ENCODE measurements at places on chromosomes 7 and 10.

GRCh38 chr7:16136896-16137295, 284.4 kb downstream of the CRPPA start:
- DNase-seq, result no peak

DNA sequence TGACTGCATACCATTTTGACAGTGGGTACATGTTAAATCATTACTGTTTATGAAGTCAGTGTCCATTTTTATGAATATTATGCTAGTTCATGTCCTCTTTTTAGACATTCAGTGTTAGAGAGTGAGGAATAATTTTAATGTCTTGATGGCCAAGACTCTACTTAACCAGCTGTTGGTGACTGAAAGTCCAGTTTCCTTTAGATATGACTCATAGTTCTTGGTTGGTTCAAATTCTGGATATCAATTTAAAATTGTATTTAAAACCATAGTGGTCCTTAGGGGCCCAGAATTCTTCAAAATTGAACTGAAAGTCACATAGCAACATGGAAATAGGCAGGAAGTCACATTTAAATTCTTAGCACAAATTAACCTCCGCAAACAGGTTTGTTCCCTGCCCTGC, 196.5 kb upstream of the PRPS1L1 start:
- no peak for DNase-seq

DNA sequence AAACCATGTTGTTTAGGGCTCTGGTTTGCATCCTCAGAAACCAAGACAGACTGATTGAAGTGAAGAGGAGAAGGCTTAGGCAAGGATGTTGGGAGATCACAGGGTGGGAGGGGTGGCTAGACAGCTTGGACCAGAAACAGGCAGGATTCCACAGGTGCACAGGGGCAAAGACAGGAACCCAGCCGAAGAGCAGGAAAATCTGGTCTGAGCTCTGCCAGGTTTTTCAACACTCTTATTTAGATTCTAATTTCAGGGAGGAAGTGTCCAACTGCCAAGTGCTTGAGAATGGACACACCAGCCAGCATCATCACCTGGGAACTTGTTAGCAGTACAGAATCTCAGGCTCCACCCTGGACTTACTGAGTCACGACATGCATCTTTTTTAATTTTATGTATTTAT, 93.8 kb downstream of the MARCHF5 start:
- no peak for DNase-seq

GRCh38 chr10:103761075-103761920, 94.1 kb downstream of the SH3PXD2A start:
- no peak for DNase-seq

GRCh38 chr7:117402109-117402508, 25.2 kb downstream of the ASZ1 start:
- DNase-seq, result no peak

DNA sequence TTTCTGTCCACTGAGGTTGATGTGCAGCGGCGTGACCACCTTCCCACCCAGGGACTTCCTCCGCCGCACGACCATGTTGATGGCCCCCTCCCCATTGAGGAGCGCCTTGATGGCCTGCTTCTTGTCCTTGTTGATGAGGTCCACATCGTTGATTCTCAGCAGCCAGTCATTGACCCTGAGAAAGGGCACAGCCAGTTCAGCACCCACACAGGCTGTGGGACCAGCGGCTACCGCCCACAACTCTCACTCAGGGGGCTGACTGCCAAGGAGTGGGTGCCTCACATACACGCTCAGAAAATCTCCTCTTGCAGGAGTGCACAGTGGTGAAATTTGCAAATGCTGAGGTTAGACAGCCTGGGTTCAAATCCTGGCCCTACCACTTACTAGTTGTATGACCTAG, 97.2 kb downstream of the DLG5 start:
- DNase-seq, result no peak

DNA sequence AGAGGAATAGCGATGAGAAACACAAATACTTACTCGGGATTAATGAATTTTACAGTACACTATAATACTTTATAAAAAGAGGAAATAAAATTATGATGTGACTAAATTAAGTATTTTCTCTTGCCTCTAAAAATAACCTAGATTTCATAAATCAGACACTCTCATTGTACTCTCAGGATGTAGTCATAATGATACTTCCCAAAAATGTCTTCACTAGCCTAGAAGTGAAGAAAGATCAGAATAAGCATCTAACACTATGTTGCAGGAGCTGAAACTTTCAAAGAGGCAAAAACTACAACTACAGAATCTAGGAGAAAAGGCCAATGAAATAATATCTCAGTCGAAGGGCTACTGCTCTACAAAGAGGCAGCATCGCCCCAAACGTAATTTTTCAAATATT, 49.4 kb downstream of the DNAJC1 start:
- DNase-seq, result no peak

DNA sequence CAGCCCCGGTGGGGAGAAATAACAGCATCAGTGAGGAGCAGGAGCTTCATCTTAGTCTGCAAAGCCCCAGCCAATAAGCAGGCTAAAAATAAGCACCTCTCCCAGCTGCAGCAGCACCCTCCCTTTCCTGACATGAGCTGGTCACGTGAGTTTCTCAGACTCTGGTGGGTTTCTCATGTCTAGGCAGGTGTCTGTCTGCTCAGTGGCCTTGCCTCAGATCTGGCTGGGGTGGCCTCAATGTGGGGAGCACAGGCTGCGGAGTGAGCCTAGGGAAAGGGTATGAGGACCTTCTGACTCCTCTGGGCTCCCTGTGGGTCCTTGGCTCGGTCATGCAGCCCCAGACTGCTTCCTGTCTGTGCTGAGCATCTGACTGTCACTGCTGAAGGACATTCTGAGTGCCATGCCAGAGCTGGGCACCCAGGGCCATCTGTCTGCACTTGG, 81.6 kb upstream of the LRRC4 start:
- no peak for DNase-seq

GRCh38 chr10:130807721-130808120, 503.8 kb downstream of the TCERG1L start:
- no peak for DNase-seq

GRCh38 chr10:132849546-132850031, 63.6 kb upstream of the NKX6-2 start:
- no peak for DNase-seq

DNA sequence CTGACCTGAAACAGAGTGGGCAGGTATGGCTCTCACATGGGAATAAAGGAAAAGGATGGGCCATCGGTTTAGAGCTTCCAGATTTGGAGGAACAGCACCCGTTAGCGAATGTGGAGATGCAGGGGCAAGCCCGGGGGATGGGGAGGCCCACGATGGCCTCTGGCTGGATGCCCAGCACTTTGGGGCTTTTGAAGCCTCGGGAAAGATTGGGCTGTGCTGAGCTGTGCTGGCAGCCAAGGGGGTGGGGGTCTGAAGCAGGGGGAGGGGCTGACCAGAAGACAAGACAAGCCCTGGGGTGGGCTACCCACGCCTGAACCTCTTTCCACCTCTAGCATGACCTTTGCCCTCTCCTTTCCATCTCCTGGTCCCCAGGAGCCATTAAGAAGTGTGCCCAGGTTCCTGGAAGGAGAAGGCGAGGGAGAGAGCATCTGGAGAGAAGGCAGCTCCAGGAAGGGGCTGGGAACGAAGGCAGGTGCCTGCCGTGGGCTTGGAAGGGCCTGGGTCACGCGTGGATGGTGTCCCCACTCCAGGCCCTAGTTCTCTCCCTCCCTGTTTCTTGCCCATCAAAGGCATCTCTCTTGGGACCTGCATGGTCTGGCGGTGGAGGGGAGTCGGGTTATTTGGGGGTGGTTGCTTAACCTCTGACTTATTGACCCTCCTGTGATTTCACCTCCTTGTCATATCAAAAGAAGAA, 39.7 kb downstream of the JAKMIP3 start:
- no peak for DNase-seq

- DNase-seq, result no peak
Measured at GRCh38 chr7:39527296-39527695, 38.9 kb upstream of the YAE1 start.

DNA sequence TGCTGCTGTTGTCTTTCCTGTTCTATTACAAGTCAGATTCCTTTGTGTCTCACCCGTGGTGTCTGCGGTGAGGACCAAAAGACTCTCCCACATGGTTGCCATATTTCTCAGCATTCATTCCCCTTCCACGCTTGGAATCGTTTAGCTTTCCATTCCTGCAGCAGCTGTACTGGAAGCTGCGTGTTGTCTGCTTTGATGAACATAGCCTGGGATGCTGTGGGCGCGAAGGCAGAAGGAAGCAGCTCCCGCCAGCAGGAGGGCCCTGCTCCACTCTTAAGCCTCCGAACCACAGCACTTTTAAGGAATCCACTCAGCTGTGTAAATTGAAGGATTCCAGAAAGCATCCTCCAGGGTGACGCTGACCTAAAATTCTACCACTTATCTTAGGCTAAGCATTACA, 303.6 kb upstream of the PITRM1 start:
- DNase-seq, result no peak

DNA sequence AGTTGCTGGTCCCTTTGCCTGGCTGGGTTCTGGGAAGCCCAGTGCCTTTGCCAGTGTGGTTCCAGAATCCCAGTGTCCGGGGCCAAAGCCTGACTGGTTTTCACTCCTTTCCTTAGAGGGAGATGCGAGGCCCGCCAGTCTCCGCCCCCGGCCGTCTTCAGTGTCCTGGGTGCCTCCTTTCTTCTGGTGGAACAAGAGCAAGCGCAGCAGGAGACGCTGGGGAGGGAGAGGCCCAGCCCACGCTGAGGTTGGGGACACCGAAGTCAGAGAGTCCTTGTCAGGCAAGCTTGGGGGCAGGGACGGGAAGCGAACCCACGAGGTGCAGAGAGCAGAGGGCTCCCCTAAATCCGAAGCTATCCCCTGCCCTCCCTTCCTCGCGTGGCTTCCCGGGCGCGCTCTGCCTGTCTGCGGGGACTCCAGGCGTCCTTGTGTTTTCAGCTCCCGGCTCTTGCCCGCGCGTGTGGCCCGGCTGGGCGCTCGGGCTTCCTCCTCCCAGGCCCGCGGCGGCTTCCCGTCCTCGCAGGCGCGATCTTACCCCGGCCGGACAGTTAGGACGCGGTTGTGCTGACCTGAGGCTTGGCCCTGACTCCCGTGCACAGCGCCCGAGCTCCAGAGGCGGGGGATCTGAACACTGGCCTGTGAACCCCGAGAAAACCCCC, 60.6 kb upstream of the UBE3C start:
- DNase-seq, result no peak

DNA sequence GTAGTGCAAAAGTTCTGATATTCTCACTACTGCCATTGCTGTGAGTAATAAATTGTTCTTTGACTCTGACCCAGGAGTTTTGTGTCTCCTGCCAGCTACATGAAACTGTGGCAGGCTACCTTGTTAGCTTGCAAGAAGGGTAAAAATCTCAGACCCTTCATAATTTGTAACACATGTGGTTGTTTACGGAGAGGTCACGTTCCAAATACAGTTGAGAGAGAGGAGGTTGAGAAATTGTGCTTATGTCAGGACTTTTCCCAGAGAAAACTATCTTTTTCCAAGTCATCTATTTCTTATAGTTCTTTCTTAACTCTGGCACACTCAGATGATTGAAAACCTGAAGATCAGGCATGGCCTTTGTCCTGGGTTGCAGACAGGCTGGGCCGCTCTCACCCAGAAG, 114.4 kb upstream of the SVIL start:
- no peak for DNase-seq

- DNase-seq, result no peak
Measured at GRCh38 chr10:103413564-103413963, 17.1 kb downstream of the PDCD11 start.

DNA sequence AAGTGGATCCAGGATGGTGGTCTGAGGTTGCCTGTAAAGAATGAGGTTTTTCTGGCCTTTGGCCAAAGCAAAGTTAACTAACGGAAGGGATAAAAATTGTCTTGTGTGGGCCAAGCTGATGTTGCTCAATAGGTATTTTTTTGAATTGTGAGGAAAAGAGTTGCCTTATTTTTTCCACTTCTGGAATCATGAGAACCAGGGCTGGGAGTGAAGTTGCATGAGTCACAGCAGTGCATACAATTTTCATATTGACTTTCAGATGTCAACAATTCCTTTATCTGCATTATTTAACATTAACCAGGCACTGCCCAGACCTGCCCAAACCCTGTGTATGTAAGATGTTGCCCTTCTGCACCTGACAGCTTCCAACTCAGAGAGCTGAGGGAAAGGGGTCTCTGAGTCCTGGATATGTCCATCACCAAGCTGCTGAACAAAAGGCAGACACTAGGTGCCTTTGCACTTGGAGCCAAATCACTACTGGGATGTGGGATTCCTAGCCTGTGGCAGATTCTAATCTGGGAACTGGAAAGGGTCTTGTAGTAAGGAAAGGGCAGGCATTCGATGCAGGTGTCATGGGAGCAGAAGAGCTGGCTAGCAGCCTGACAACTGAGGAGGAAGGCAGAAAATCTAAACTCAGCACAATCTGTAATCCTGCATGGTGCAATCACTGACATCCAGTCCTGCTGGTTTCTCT, 52.3 kb upstream of the SLC35B4 start:
- DNase-seq, result no peak

DNA sequence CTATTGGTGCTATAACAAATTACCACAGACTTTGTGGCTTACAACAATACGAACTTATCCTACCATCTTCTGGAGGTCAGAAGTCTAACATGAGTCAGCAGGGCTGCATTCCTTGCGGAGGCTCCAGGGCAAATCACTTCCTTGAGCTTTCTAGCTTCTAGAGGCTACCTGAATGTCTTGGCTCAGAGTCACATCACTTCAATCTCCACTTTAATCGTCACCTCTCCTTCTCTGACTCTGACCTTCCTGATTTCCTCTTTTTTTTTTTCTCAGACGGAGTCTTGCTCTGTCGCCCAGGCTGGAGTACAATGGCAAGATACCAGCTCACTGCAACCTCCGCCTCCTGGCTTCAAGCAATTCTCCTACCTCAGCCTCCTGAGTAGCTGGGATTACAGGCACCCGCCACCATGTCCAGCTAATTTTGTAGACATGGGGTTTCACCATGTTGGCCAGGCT, 44.6 kb upstream of the ANAPC16 start:
- DNase-seq, result no peak

- DNase-seq, result no peak
Measured at GRCh38 chr10:20173046-20173445, 356.8 kb downstream of the PLXDC2 start.

- DNase-seq, result no peak
Measured at GRCh38 chr7:153188630-153189029, 429.1 kb downstream of the ACTR3B start.

GRCh38 chr10:34024693-34025425, 690.4 kb upstream of the NRP1 start:
- DNase-seq, result no peak

DNA sequence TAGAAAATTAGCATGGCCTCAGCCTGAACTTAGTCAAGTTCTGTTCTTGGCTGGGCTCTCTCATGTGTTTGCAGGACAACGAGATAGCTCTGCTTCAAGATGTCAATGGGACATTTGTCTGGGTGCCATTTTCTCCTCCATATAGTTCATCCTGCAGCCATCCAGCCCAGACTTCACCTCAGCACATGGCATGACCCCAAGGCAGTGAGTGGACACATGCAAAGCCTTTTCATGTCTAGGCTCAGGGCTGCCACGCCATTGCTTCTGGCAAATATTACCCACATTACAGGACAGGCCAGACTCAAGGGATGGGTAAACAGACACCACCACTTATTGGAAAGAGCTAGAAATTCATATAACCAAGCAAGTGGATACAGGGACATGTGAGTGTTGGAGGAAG, 9.3 kb downstream of the AKR1C3 start:
- DNase-seq, result no peak
